ENCODE measurements at places on chromosomes 6 and 20.

GRCh38 chr20:57594092-57594951 is 25.9 kb downstream of the ZBP1 start:
- DNase-seq = no peak

- DNase-seq = no peak
Observed at GRCh38 chr6:67535946-67536345, 1099.1 kb upstream of the ADGRB3 start.

GRCh38 chr6:117549611-117550010 is 52.7 kb downstream of the GOPC start:
- DNase-seq = no peak

- no peak for DNase-seq
Observed at GRCh38 chr20:33443006-33443511, 504 bp downstream of the SNTA1 start.

- no peak for DNase-seq
Observed at GRCh38 chr6:53103993-53104675, 38.9 kb downstream of the FBXO9 start.

GRCh38 chr6:123869334-123869733 is 65.7 kb downstream of the NKAIN2 start:
- DNase-seq = no peak

DNA sequence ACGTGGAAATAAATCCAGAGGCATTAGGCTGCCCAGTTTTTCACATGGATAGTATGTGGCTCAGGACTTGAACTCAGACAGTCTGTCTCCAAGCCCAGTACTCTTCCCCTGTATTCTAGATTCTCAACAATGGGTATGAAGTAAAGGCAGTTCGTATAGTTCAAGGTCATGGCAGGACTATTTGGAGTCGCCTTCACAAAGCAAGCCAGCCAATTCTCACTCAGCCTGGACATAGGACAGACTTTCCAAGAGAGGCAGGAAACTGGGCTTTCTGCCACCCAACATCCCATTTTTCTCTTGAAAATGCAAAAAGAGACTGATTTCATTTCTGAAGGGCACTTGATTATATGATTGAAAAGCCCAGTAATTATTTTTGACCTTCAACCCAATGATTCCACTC is 111.0 kb downstream of the EDN1 start:
- no peak for DNase-seq

- DNase-seq = no peak
Observed at GRCh38 chr6:168226902-168227318, 92.7 kb downstream of the DACT2 start.

GRCh38 chr6:98657764-98658163 is 176.6 kb upstream of the POU3F2 start:
- DNase-seq = peak; percentile 28

DNA sequence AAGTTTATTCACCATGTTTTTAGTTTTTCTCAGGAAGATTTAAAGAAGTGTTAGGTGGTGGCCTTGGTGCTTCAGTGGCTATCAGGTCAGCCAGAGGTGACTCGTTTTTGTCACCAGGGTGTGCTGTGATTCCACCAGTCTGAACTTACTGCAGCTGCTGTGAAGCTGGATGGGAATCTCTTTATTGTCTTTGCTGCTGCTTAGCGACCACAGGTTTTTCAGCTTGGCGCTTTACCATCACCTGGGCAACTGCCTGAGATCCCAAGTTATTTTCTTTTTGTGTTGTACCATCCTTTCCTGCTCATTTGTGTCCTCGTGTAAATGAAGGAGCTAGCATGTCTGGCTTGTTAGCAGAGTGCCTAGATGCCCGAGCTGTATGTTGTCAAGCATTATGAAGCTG is 146.9 kb downstream of the MACROD2 start:
- peak; percentile 70 for DNase-seq

- no peak for DNase-seq
Observed at GRCh38 chr6:67642582-67642981, 992.5 kb upstream of the ADGRB3 start.

GRCh38 chr20:33401921-33402369 is 626 bp upstream of the CDK5RAP1 start:
- no peak for DNase-seq

DNA sequence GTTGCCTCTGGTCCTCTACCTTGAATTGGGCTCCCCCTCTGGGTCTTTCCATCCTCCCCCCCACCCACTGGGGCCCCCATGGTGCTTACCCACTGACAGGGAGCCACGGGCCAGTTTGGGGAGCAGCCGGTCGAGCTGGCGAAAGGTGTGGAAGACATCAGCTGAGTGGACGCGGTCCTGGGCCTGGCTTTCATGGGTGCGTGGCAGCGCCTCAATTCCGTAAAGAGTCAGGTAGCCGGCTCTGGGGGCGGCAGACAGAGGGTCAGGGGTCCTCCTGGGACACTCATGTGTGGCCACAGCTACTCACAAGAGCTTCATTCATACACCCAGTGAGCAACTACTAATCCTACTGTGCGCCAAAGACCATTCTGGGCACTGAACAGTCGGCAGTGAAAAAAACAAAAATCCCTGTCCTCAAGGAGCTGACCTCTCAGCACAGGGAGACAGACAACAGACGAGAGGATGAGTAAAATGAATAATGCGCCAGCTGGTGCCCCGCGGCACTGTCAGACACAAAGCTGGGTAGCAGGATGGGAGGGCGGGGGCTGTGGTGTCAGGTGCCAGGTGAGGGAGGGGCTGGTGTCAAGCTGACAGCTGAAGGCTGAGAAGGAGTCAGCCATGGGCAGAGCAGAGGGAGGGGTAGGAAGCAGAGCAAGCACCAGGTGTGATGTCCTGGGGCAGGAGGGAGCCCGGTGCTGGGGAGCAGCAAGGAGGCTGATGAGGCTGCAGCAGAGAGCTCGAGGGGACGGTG is 28.3 kb downstream of the PTGIS start:
- DNase-seq = no peak

DNA sequence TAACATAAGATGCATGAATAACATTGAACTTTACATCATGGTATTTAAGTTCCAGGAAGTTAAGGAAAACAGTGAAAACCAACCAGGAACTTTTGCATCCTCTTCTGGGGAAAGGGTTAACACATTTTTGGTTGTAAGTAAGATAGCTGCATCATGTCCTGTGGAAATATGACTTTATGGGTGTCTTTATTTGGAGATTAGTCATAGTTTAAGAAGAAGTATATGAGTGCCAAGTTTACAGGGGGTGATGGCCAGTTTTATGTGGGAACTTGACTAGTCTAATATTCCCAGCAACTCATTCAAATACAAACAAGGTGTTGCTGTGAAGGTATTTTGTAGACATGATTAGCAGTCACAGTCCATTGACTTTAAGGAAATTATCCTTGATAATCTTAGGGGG is 78.0 kb downstream of the PDE10A start:
- DNase-seq = peak; percentile 57

DNA sequence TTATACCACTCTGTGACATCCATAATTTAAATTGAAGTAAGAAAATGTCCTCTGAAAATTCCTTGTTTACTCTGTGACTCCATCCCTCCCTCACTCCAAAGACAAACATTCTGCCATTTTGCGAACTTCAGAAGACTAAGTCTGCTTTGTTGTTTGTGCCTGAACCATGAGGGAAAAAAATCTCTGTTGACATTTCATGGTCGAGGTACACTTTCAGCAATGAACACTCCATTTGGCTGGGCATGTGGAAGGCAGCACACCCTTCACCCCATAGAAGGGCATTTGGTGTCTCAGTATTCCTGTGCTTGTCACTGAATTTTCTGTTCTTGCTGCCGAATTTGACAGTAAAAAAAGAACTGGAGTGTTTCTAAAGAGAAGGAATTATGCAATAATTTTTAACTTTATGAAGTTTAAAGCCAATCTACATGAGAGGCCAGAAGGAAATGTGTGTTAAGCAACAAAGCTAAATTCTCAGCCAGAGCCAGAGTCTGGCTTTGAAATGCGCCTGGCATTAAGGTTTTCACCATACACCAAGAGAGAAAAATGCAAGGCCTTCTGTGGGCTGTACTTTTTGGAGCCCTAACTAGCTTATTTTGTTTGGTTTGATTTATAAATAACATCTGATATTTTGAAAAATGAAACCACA is 4.7 kb upstream of the PBOV1 start:
- no peak for DNase-seq

GRCh38 chr6:113486199-113486598 is 370.9 kb upstream of the MARCKS start:
- DNase-seq = no peak

- no peak for DNase-seq
Observed at GRCh38 chr6:103538381-103538780, 1321.3 kb downstream of the HACE1 start.

DNA sequence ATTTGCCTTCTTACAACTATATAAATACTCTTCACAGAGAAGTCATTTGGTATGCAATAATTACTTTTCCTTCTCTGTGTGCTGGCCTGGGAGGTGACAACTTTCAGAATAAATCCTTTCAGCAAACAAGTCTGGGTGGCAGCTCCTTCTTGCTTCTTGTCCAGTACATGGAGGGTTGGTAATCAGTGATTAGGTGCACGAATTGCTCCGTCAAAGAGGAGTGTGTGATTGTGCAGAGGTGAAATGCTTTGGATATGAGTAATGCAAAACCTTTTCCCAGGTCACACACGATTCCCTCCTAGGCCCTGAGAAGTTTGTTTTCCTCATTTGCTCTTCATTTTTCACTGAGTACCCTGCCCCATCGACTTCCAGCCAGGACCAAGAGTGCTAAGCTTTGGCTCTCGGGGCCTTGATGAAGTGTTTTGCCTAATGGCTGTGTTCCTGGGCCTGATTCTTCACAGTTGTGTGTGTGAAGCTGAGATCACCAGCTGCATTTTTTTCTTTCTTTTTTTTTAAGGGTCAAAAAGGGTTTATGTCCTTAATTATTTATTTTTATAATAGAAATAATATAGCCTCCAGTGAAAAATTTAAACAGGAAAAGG is 216.5 kb downstream of the ZMYND8 start:
- no peak for DNase-seq

DNA sequence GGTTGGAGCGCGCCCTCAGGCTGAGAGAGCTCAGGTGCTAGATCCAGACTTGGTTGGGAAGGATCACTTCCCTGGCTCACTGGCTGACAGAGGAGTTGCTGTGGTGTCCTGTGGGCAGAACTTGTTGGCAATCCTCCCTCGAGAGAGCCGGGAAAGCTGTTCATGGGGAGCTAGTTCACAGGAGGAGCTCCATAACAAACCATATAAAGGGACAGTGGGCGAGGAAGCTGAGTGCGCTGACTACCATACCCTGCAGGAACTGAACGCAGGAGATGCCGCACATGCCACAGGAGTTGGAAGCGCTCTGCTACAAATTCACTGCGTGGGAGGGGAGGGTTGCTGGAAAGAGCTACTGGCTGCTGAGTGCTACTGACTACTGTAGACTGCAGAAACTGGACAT is 243.2 kb downstream of the OGFRL1 start:
- DNase-seq = no peak

GRCh38 chr6:101114703-101115102 is 233.6 kb upstream of the ASCC3 start:
- DNase-seq = peak; percentile 47

- DNase-seq = no peak
Observed at GRCh38 chr6:133358574-133359150, 117.5 kb downstream of the EYA4 start.
